Left lung (tissue), 14 donors: ENCODE measurements at places on chromosomes 3 and 15. TPM values are rescaled to one million over a fixed set of nuclear protein-coding genes. Genes with fewer than 3 reads are reported as not detected.

DNA sequence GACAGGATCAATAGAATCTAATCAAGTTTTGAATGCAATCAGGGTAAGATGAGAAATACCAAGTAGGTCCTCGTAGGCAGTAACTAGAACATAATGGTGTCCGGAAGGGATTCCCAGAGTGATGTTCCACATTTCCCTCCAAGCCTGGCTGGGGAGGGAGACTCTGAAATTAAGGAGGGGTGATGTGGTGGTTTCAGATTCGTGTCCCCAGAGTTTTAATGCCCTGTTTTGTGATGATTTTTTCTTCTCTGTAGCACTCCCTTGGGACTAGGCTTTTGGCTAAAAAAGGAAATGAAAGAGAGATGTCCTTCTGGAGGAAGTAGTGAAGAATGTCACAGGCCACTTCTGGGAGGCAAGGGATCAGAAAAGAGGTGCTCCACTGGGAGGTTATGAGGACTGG is 108.3 kb upstream of the CACNA2D3 start:
- no peak overlapping the region for H3K4me3 ChIP-seq
- H3K4me1 ChIP-seq: no peaks in the 10 kb centered on the region
- no peaks in the 10 kb centered on the region for H3K36me3 ChIP-seq

- H3K27ac ChIP-seq: no peak overlapping the region
- no peaks in the 10 kb centered on the region for H3K36me3 ChIP-seq
- H3K4me3 ChIP-seq: no peak overlapping the region
- no peaks in the 10 kb centered on the region for H3K27me3 ChIP-seq
Measured at GRCh38 chr3:21830541-21830940, 79.5 kb upstream of the ZNF385D start.

- H3K4me3 ChIP-seq: no peak overlapping the region
- H3K36me3 ChIP-seq: peaks cover 6% of the 10 kb centered on the region
- peak overlapping the region; percentile 13 for H3K27ac ChIP-seq
- no peaks in the 10 kb centered on the region for H3K4me1 ChIP-seq
Measured at GRCh38 chr3:46460051-46460450, 4.7 kb downstream of the LTF start.

DNA sequence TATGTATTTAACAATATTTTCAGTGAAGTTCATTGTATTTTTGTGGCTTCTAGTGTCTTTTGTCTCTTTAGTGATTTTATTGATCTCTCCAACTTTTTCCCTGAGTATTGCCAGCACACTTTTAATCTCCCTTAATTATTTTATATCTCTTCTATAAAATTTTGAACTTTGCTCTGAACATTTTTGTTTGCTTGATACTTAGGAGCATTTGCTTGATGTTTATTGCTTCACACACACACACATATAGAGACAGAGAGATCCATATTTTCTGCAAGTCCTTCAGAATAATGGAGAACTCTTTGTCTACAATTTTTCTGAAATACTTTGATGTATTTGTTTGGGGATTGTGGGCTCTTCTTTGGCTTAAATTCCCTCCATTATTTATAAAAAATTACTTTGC is 213.8 kb downstream of the SLC9A9 start:
- H3K27ac ChIP-seq: no peak overlapping the region
- H3K4me3 ChIP-seq: no peak overlapping the region
- H3K4me1 ChIP-seq: no peaks in the 10 kb centered on the region
- H3K36me3 ChIP-seq: no peaks in the 10 kb centered on the region
- DNase-seq: no peak
- no peaks in the 10 kb centered on the region for H3K27me3 ChIP-seq

GRCh38 chr3:152434142-152434541 is 165.4 kb downstream of the MBNL1 start:
- H3K4me1 ChIP-seq: peaks cover 16% of the 10 kb centered on the region
- no peak overlapping the region for H3K4me3 ChIP-seq
- no peaks in the 10 kb centered on the region for H3K36me3 ChIP-seq

- H3K36me3 ChIP-seq: no peaks in the 10 kb centered on the region
- H3K27ac ChIP-seq: no peak overlapping the region
- DNase-seq: no peak
- H3K4me1 ChIP-seq: no peaks in the 10 kb centered on the region
Measured at GRCh38 chr3:156356537-156357363, 198.2 kb downstream of the SSR3 start.

GRCh38 chr3:65627062-65627461 is 411.7 kb downstream of the MAGI1 start:
- H3K27ac ChIP-seq: no peak overlapping the region
- DNase-seq: no peak
- no peaks in the 10 kb centered on the region for H3K36me3 ChIP-seq
- H3K4me3 ChIP-seq: no peak overlapping the region

- H3K27ac ChIP-seq: peak overlapping the region; percentile 99
- no peak for DNase-seq
- H3K4me3 ChIP-seq: peak overlapping the region; percentile 80
- H3K27me3 ChIP-seq: peaks cover 30% of the 10 kb centered on the region
Measured at GRCh38 chr15:38254051-38254883, 1.6 kb downstream of the SPRED1 start.

GRCh38 chr3:20458994-20459716 is 273.1 kb upstream of the SGO1 start:
- DNase-seq: no peak
- no peaks in the 10 kb centered on the region for H3K27me3 ChIP-seq
- no peak overlapping the region for H3K27ac ChIP-seq

DNA sequence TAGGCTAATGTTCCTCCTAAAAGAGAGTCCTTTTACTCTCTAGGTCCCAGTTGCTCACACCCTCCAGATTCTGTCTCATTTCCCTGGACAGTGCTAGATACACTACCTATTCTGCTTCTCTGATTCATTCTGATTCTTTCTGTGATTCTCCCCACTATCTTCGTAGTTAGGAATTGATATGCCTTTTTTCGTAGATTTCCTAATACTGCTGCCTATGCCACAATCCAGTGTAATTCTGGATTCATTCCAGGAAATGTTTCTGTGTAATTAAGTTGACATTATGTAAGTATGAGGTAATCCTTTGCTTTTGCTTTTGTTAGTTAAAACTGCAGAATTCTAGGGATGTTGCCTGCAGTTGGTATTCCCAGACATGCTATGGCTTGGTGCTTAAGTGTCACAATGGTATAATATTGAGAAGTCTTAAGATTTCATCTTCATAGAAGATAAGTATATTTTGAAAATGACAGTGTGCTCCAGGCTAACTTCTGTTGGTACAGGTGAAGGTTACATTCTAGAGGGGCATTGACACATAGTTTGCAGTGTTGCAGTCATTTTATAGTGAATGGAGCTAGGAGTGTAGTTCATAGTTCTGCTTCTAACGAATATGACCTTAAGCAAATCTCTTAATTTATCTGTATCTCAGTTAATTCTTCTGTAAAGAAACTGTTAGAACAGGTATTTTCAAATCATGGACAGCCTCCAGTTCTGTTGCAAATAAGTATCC is 54.3 kb downstream of the RIOX2 start:
- H3K4me3 ChIP-seq: no peak overlapping the region
- no peaks in the 10 kb centered on the region for H3K27me3 ChIP-seq
- H3K4me1 ChIP-seq: no peaks in the 10 kb centered on the region
- H3K27ac ChIP-seq: no peak overlapping the region

GRCh38 chr3:157493627-157494550 is 9.3 kb downstream of the VEPH1 start:
- H3K27me3 ChIP-seq: peaks cover 1% of the 10 kb centered on the region
- H3K4me1 ChIP-seq: no peaks in the 10 kb centered on the region
- no peak overlapping the region for H3K4me3 ChIP-seq

DNA sequence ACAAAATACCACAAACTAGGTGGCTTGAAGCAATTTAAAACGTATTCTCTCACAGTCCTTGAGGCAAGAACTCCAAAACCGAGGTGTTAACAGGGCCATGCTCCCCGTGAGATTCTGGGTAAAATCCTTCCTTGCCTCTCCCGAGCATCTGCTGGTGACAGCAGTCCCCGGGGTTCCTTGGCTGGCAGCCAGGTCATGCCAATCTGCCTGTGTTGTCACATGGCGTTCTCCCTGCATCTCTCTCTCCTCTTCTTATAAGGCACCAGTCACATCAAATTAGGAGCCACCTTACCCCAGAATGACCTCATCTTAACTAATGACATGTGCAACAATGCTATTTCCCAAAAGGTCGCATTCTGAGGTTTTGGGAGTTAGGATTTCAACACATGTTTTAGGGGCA is 26.3 kb upstream of the LRRN1 start:
- H3K4me3 ChIP-seq: no peak overlapping the region
- no peak overlapping the region for H3K27ac ChIP-seq

GRCh38 chr3:164918905-164919304 is 159.4 kb downstream of the SI start:
- no peaks in the 10 kb centered on the region for H3K36me3 ChIP-seq
- DNase-seq: no peak
- no peaks in the 10 kb centered on the region for H3K27me3 ChIP-seq
- no peak overlapping the region for H3K27ac ChIP-seq
- no peaks in the 10 kb centered on the region for H3K4me1 ChIP-seq
- H3K4me3 ChIP-seq: no peak overlapping the region

DNA sequence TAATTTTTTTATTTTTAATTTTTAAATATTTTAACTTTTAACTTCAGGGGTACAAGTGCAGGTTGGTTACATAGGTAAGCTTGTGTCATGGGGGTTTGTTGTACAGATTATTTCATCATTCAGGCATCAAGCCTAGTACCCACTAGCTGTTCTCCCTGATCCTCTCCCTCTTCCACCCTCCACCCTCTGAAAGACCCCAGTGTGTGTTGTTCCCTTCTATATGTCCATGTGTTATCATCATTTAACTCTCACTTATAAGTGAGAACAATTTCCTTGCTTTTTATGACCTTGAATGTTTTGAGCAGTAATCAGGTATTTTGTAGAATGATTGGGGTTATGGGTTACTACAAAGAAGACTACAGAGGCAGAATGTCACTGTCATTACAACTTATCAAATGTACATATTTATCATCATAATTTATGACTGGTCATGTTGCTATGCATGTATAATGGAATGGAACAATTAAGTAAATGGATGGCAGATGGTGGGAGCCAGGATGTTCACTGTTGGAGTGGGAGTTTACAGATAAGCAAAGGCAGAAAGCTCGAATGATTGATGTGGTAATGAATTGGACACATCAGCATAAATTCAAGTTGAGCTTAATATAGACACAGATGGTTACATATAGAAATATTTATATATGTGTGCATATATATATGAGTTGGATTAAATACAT is 563.8 kb upstream of the ROBO1 start:
- H3K27ac ChIP-seq: no peak overlapping the region
- H3K27me3 ChIP-seq: no peaks in the 10 kb centered on the region
- no peak overlapping the region for H3K4me3 ChIP-seq
- no peak for DNase-seq
- no peaks in the 10 kb centered on the region for H3K36me3 ChIP-seq

DNA sequence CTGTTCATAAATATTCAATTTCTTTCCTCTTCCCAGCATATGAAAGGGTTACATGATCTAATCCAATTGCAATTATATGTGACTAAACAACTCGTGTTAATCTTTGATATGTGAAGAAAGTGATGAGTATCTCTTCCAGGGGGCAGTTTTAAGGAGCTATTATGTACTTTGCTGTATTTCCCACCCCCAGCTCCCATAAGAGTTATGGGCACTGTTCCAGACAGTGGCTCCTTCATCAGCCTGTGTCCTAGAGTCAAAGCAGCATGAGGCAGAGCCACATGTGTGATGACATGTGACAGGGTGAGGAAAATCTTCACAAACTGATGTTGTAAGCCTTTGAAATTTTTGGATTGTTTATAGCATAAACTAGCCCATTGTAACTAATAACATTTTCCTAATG is 315.4 kb downstream of the DIPK2A start:
- no peaks in the 10 kb centered on the region for H3K27me3 ChIP-seq
- H3K4me3 ChIP-seq: no peak overlapping the region

DNA sequence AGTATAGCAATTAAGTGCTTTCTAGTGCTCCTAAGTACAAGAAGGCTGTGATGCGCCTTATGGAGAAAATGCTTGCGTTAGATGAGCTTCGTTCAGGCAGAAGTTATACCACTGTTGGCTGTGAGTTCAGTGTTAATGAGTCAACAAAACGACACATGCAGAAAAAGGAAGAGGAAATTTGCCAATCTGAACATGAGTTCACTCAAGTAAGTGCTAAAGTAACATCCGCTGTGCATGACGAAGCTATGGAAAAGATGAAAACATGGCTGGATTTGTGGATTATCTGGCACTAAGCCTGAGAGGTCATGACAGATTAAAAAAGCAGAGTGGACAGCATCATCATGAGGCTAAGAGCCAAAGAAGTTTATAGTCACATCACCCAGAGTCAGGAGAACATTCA is 36.9 kb downstream of the SH3BP5 start:
- peak overlapping the region; percentile 83 for H3K27ac ChIP-seq
- no peaks in the 10 kb centered on the region for H3K27me3 ChIP-seq
- H3K4me3 ChIP-seq: no peak overlapping the region
- DNase-seq: no peak

GRCh38 chr3:143951351-143951971 is 20.2 kb upstream of the DIPK2A start:
- H3K27me3 ChIP-seq: no peaks in the 10 kb centered on the region
- H3K4me3 ChIP-seq: no peak overlapping the region
- no peak for DNase-seq
- H3K27ac ChIP-seq: no peak overlapping the region
- H3K4me1 ChIP-seq: no peaks in the 10 kb centered on the region

DNA sequence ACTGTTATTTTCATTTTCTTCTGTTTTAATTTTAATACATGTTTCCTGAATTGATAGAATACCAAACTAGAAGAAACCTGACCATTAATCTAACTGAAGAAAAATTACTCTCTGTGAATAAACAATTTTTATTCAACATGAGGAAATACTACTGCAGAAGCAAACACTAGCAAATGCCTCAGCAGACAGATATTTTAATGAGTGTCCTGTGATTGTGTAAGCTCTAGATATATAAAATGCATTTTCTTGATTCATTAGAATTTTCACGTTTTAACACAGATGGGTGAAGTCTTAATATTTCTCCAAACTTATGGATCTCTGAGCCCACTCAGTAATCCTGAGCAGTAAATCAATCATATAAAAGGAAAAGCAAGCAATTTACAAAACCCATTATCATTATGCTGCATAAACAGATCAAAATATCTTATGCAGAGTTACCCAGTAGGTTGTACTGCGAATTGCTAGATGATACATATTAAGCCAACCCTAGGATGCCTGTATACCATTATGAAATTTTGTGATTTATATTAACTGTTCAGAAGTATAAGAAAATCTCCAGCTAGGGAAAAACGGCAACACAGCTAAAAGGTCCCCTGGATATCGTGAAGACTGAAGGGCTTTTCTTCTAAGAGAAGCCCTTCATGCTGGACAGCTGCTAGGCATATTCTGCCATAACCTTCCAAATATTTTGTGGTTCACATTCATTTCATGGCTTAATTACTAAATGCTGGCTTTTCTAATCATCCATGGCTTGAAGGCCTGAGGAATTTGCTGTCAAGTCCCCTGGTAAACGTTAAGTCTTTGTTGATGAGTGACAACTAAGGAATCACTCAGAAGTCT is 157.7 kb upstream of the TGFBR2 start:
- no peaks in the 10 kb centered on the region for H3K27me3 ChIP-seq
- DNase-seq: no peak
- H3K36me3 ChIP-seq: no peaks in the 10 kb centered on the region
- H3K4me3 ChIP-seq: no peak overlapping the region
- no peaks in the 10 kb centered on the region for H3K4me1 ChIP-seq
- no peak overlapping the region for H3K27ac ChIP-seq

HGD gene
- total RNA-seq: 2.4 TPM

SLC9C1 gene
- 0.20 TPM for total RNA-seq

RPSA gene
- 738 TPM for total RNA-seq

GPR62 gene
- not detected for total RNA-seq

CCDC54 gene
- not detected for total RNA-seq

DLEC1 gene
- 2.9 TPM for total RNA-seq

EPB42 gene
- not detected for total RNA-seq

TIMP4 gene
- 11.3 TPM for total RNA-seq

CHST2 gene
- total RNA-seq: 6.1 TPM

SERPINI2 gene
- total RNA-seq: not detected

ITIH1 gene
- 0.18 TPM for total RNA-seq

ESYT3 gene
- 44.4 TPM for total RNA-seq
